Skeletal muscle cell (primary cell): ENCODE measurements at places on chromosomes 2 and 18.

- DNase-seq, result no peak
Observed at GRCh38 chr2:11750422-11750821, 4.0 kb downstream of the LPIN1 start.

DNA sequence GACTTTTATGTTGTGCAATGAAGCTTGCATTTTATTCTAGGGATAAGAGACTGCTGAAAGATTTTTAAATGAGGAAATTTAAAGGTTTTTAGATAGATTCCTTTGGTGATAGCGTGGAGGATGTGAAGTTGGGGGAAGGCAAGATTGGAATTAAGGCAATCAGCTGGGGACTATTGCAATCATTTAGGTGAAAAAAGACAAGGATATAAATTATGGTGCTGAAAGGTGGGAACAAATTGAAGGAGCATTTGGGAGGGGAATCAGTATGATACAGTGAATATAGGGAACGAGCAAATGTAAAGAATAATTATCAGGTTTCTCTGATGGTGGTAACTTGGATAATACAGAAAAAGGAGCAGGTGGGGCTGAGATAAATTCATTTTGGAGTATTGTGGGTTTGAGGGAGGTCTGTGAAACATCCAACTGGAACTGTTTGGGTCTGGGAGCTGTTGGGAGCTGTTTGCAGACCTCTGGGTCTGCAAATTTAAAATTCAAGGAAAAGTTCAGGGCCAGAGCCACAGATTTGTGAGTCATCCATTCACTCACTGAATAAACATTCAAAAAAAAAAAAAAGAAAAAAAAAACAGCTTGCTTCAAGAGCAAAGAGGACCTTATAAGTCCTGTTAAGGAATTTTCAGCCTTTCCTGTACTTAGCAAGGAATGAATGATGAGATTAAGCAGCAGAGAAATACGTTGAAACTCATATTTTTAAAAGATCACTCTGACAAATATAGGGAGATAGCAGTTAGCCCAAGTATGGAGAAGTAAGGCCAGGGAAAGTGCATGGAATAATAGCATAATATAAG, 257.5 kb upstream of the FN1 start:
- peak; percentile 69 for DNase-seq

DNA sequence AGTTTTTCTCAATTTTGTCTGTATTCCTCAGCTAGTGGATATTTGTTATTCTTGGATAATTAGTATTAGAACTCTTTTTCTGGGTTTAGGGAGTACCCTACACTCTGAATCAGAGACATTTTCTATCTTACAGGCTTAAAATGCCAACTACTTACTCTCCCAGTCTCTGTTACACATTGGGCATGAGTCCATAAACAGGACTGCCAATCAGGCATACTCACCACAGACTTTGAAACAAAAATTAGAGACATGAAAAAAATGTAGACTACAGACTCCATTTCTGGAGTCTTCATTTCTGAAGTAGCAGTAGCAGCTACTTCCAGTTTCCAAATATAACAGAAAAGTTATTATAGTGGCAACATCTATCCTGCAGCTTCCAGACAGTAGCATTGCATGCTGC, 279.7 kb downstream of the MBD5 start:
- no peak for DNase-seq

GRCh38 chr2:47029737-47030524, 114.3 kb upstream of the MCFD2 start:
- no peak for DNase-seq

DNA sequence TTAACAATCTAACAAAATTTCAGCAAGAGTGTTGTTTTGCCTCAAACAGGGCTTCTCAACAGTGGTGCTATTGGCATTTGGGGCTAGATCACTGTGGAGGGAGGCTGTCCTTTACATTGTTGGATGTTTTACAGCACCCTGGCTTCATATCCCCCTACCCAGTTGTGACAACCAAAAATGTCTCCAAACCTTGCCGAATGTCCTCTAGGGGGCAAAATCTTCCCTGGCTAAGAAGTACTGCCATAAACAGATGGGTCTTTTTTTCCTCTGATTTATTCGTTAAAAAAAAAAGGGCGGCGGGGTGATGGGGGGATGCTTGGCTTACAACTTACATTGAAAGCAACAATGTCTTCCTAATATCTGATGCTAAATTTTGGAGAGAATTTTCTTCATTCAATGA, 207.6 kb upstream of the CCDC150 start:
- DNase-seq, result no peak

DNA sequence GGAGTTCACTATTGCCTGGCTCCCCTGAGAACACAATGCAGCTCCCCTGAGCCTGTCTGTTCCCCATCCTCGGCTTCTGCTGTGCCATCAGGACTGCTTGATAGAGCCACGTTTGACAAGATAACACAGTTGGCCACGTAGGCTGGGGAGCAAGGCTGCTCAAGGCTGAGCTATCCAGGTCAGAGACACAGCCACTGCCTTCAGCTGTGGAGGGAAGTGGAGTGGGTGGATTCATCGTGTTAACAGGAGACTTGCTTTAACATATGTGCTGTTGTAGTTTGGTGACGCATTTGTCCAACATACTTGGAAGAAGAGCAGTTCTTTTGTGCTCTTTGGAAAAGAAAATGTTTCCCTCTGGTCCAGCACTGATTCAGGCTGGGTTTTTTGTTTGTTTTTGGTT, 68.8 kb downstream of the WDSUB1 start:
- no peak for DNase-seq

DNA sequence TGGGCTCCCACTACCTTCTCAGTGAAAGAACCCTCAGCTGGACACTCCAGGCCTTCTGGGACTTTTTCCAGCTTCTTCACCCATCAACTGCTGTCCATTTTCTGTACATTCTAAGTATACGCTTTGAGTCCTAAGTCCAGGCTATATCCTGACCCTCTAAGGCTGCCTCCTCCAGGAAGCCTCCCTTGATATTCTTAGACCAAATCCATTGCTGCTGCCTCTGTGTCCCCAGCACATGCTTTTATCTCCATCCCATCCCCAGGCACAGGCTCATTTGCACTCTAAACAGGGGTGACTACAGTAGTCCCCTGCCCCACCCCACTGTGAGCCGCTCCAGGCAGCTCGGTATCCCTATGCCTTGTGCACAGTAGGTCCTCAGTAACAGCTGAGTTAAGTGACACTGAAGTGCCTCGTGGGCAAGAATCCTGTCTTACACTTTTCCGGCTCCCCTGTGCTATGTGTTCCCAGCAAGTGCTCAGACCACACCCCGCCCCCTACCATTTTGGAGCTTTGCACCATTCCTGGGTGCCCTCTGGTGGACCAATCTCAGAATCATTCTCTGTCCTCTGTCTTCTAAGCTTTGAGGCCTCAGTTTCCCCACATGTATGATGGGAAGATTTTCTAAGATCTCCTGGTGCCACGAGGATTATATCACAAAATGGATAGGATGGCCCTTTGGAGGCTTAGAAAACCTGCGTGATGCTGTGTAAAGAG, 34.9 kb downstream of the EMX1 start:
- no peak for DNase-seq

DNA sequence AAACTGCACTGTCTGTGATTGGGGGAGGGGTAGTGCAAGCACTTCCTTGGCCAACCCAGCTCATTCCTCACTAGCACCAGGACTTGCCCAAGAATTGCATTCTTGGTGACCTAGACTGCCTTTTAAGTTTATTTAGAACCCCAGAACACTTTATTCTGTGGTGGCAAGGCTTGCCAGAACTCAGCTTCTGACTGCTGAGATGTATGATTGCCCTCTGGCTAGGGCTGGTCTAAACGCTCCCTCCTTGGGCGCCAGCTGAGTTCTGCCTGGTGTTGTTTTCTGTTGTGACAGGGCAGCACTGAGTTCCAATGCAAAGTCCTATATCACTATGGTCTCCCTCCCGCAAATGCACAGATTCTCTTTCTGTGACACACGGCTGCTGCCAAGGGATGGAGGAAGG, 247.7 kb downstream of the ZNF385B start:
- no peak for DNase-seq

GRCh38 chr2:61463769-61464475, 7.0 kb downstream of the USP34 start:
- no peak for DNase-seq

- no peak for DNase-seq
Observed at GRCh38 chr2:219997341-219997851, 370.0 kb downstream of the SLC4A3 start.

- DNase-seq, result no peak
Observed at GRCh38 chr2:14815201-14815600, 182.7 kb downstream of the LRATD1 start.

DNA sequence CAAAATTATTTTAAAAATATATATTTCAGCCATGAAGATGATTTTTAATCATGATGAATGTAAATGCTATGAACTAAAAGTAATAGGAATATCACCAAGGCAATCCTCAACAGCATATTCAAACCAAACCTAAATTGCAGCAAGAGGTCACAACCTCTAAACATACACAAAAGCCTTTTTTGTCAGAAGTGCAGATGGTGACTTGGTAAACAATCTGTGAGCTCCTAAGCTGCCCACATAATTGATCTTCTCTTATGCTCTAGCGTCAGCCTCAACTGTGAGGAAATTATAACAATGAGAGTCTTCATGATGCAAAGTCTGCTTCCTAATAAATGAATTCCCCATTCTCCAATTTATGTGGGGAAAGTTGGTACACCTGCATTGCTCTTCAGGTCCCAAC, 113.2 kb downstream of the TSN start:
- DNase-seq, result no peak

GRCh38 chr2:50714089-50714488, 317.8 kb downstream of the NRXN1 start:
- no peak for DNase-seq

DNA sequence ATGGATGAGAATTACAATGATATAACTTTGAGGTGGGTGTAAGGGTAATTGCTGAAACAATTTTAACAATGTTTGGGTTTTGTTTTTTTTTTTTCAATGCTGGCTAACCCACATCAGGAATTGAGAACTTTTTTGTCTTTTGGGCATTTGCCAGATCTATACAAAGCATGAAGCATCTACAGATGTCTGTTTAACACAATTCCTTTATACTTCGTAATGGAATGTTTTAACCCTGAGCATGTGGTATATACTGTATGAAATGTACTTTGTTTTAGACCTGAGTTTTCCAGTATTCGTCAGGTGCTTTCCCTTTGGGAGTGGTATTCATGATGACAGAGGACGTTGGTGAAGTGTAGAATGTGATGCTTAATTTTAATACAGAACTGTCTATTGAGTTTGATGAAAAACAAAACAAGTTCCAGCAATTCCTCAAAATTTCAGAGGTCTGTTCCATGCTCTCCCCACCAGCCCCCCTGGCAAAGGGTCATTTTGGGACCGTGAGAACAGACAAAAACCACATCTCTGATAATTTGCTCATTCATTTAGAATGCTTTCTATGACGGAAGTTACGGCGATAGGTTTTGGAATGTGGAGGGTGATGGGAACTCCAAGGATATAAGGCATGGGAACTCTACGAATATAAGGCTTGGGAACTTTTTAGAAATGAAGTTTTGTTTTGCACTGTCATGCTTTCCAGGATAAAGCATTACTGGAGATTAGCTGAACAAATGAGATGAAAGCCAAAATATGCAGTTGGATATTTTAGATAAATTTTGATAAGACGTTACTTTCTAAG, 14.1 kb downstream of the LIMS1 start:
- no peak for DNase-seq

GRCh38 chr2:27071990-27072830, 756 bp upstream of the OST4 start:
- peak; percentile 70 for DNase-seq

DNA sequence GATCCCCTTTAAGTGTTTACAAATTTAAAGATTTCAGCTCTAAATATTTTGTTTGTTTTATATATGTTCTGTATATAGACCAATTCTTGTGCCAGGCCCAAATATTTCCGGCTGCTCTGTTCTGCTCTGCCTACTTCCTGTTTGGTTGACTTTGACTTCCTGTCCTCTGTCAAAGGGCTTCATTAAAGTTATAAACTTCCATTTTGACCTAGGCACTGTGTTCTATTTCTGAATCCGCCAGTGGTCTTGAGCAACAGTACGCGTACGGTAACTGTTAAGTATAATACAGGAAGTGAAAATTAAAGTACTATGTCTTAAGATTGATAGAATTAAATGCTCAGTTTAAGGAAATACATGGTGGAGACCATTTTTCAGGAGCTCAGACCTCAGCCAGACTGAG, 13.5 kb upstream of the REL start:
- no peak for DNase-seq

GRCh38 chr2:64210816-64211215, 66.6 kb upstream of the PELI1 start:
- DNase-seq, result no peak

GRCh38 chr18:42113529-42114191, 158.6 kb downstream of the PIK3C3 start:
- peak; percentile 33 for DNase-seq

DNA sequence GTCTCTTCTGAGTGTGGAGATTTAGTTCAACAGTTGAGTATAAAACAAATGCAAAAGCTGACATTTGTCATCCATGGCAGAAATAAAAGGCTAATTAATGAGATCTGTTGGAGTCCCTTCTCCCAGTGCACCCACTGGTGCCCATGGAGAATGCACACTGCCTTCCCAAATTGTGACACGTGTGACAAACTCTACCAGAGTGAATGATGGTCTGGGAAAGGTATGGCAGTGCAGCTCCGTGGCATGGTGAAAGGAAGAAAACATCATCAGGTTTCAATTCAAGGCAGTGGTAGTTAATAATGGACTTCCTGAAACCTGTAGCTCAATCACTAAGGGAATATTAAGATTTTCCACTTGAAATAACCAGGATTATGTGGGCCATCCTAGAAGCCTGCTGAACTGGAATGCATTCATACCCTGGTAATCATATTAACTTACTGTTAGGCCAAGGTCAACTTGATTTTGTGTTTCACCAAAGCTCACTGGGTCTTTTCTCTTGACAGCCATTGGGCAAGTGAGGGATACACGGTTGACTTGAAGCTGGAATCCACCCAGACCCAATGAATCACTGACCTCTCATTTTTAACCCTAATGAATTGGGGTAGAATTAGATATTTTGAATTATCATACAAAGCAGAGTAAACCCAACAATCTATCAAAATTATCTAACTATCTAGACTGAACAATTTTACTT, 167.6 kb downstream of the AFF3 start:
- DNase-seq, result no peak

- no peak for DNase-seq
Observed at GRCh38 chr2:165787334-165787733, 6.7 kb downstream of the GALNT3 start.

DNA sequence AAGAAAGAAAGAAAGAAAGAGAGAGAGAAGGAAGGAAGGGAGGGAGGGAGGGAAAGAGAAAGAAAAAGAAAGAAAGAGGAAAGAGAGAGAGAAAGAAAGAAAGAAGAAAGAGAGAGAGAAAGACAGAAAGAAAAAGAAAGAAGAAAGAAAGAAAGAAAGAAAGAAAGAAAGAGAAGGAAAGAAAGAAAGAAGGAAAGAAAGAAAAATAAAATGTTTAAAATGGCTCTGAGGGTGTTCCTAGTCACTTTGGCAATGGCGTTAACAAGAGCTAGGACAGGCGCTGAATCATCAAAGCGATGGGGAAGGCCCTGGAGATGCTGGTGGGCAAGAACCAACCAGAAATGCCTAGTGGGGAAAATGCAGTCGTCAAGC, 77.8 kb upstream of the GPC1 start:
- no peak for DNase-seq

- no peak for DNase-seq
Observed at GRCh38 chr18:47929681-47930198, 719 bp downstream of the SMAD2 start.

- no peak for DNase-seq
Observed at GRCh38 chr2:28446531-28446930, 49.3 kb upstream of the PLB1 start.
